ENCODE measurements at places on chromosomes 3 and 15.

- DNase-seq, result no peak
Observed at GRCh38 chr15:72070817-72071447, 47.0 kb downstream of the MYO9A start.

DNA sequence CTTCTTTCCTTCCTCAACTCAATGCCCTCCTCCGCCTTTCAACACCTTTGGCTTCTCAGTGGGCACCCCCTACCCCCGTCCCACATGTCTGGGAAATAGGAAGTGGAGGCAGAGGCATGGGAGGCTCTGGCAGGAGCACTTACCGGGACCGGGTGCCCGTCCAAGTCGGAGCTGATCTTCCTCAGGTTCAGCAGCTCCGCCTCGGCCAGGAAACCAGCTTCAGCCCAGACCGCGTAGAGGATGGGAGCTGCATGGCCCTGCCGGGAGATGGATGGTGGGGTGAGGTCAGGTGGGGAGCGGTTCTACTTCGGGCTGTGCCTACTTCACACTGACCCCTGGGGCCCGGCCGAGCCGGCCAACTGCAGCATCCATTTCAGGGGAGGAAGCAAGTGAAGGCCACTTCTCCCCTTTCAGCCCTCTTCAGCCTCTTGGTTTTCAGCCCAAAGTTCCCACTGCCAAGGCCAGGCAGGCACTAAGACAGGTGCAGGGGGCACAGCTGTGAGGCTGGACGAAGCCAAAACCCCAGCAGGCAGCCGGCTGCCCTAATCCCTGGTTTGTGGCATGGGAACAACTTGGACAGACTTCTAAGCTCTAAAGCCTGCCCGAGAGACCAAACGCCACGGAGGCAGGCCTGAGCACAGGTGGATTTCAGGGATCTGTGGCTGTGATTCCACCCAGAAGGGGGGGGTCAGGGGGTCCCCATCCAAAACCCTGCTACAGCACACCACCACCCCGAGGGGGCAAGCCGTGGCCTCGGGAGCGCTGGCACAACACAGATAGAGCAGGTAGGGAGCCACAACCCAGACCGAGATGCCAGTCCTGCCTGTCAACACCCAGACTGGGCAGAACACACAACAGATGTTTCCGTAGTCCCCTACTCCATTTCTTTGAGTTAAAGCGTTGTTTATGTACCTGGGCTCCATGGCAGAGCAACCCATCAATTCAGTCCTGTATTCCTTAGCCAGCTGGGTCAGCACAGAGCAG is 14.5 kb downstream of the TKT start:
- DNase-seq, result peak; percentile 49

- no peak for DNase-seq
Observed at GRCh38 chr15:34001536-34001935, 33.2 kb downstream of the CHRM5 start.

DNA sequence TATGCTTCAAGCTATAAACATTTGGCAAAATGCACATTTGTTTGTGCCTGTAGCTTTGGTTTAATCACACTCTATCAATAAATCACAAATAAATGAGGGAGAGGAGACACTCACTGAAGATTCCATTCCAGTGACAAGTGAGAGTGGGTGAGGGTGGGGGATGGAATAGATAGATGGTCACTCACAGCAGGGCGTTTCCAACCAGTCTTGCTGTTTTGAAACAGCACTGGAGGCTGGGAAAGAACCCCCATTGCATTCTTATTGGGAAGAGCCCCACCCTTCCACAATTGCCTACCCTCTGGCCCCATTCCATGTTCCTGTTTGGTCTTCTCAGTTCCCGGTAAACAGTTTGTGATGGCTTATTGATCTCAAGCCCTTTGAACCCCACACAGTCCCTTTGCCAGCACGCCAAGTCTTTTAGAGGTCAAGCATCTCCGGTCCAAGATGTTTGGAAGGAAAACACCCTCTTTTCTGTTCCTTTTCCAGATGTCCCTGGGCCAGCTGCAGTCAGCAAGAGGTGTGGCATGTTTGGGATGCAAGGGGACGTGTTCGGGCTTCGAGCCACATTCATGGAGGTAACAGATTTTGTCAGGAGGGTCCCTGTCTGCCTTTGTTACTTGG is 30.7 kb downstream of the LMCD1 start:
- DNase-seq, result peak; percentile 82

GRCh38 chr3:111607240-111607920 is 12.2 kb upstream of the ZBED2 start:
- no peak for DNase-seq

- peak; percentile 55 for DNase-seq
Observed at GRCh38 chr3:138950006-138950644, 3.1 kb downstream of the FOXL2NB start.

- no peak for DNase-seq
Observed at GRCh38 chr3:175240921-175241320, 381.8 kb downstream of the NAALADL2 start.

GRCh38 chr15:61133361-61133760 is 95.7 kb downstream of the RORA start:
- no peak for DNase-seq

GRCh38 chr3:125051715-125052581 is 3.8 kb downstream of the HEG1 start:
- peak; percentile 76 for DNase-seq

GRCh38 chr3:117674321-117674720 is 964.7 kb downstream of the TUSC7 start:
- no peak for DNase-seq

DNA sequence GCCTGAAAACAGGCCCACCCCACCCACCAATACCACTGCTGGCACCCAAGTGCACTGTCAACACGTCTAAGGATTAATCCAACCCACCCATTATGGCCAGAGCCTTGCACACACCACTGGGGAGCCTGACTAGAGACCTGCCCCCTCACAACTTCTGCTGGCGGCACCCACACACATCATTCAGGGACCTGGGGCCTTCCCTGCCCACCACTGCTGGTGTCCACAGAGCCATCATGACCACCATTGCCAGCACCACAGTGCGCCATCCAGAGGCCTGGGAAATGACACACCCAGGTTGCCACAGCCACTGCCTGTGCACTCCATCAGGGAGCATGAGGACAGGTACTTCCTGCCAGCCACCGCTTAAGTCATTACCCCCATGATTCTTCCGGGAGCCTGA is 67.0 kb upstream of the IMPG2 start:
- DNase-seq, result no peak

- DNase-seq, result no peak
Observed at GRCh38 chr15:39884351-39884750, 35.7 kb downstream of the GPR176 start.

DNA sequence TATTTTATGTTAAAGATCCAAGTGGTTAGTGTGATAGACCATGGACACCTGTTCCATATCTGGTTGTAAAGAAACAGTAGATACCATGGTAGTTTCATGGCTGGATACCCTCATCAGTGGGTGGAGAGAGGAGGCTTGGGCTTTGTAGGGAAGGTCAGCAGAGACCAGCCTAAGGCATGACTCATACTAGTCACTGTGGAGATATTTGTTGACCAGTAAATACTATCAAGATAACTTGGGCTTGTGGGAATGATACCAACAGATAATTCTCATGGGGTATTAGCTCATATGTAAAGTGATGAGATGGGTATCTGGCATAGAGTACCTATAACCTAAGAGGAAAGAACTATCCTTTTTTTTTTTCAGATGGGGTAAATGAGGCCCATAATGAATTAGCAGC is 354.5 kb downstream of the CACNA2D3 start:
- DNase-seq, result no peak

GRCh38 chr3:24562895-24563294 is 68.2 kb upstream of the THRB start:
- no peak for DNase-seq

- DNase-seq, result no peak
Observed at GRCh38 chr3:61956236-61956635, 394.9 kb downstream of the PTPRG start.

DNA sequence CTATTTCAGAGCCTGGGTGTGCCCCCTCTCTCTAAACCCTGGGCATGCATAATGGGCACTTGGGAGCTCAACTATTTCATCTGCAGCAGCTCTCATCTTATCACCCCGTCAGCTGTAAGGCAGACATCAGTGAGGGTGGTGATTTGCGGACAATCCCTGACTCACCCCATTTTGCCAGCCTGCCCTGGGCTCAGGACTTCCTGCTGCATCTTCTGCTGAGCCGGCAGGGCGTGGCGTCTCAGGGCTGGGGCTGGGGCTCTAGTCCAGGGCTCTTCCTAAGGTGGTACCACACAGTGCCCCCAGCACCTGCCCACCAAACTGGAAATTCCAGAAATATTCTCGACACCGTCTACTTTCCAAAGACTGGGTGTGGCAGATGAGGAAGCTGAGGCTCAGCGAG is 925 bp upstream of the PSTPIP1 start:
- DNase-seq, result no peak

DNA sequence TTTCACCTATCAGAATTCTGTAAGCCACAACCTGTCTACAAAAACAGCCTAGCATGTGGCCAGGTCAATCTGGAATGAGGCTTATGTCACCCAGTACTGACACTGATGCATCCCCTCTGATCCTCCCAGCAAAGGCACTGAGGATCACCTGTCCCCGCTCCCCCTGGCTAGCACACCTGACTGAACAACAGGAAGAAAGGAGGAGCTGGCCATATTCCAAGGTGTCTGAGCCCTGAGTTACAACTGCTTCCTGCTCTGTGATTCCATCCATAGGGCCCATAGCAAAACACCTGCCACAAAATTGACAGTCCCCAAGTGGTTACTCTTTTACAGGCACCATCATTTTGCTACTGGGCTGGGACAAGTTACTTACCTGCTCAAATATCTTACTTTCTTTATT is 555.5 kb upstream of the CFAP20DC start:
- no peak for DNase-seq

GRCh38 chr15:77541421-77542181 is 91.1 kb downstream of the LINGO1 start:
- DNase-seq, result peak; percentile 86

DNA sequence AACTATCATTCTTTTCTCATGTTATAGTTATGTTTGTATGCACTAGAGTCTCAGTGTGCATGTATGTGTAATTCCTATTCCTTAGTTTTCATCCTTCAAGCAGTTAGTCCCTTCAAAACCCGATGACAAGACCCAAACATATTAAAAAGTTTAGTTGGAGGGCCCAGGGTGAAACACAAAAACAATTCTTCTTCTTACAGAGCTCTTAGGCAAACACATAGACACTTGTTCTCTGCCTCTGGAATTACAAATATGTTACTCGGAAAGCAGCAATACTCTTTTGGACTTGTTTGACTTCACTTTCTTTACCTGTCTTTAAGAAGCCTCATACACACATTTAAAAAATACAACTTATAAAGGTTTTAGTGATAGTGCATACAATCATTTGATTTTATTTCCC is 763 bp upstream of the CNTN6 start:
- DNase-seq, result no peak

DNA sequence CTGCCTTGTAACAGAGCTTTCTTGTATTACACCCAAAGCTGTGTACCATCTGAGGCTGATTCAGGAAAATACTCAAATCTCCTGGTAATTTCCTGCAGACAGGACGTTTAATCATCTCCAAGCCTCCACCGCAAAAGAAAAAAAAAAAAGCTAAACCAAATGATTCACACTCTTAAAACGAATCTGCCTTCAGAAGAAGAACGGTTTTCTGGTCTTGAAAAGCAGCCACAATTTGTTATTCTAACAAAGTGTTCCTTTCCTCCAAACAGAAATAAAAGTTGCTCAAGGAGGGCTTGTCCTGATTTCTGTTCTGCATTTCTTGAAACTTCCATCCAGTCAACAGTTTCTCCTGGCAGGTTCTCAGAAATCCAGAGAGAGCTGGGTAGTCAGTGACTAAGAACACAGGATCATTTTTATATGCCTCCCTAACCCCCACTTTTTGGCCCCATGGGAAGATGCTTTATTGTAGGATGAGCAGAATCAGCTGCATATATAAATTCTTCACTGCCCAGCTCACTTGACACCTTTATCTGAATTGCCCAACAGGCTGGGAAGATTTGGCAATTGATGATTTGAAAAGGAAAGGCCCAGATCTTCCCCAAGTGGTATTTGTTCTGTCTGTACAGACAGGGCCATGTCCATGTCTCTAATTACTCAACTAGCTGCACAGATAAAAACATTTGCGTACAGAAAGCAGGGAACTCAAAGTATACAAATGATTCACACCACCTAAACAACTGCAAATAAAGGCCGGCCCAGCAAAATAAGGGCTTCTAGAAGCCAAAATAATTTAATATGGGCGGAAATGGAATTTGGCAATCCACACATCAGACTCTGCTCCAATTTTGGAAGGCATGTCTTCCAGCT is 41.0 kb upstream of the PRICKLE2 start:
- no peak for DNase-seq

GRCh38 chr15:34986771-34987480 is 1.2 kb downstream of the ZNF770 start:
- no peak for DNase-seq

DNA sequence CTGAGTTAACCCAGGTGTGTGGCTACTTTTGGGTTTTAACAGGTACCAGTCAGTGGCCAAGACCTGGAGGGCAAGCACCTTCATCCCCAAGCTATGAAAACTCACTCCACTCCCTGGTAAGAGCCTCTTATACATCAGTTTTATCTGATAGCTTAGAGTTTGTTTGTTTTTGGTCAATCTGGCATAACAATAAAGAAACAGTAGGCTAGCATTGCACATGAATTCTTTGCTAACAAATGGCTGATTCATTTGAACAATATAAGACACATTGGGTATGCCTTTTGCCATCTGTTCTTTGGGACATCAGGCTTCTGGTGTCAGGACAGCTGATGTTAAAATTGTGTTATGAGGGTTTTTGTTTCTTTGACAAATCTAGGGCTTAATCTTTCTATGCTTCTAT is 125.0 kb upstream of the CGNL1 start:
- DNase-seq, result no peak

DNA sequence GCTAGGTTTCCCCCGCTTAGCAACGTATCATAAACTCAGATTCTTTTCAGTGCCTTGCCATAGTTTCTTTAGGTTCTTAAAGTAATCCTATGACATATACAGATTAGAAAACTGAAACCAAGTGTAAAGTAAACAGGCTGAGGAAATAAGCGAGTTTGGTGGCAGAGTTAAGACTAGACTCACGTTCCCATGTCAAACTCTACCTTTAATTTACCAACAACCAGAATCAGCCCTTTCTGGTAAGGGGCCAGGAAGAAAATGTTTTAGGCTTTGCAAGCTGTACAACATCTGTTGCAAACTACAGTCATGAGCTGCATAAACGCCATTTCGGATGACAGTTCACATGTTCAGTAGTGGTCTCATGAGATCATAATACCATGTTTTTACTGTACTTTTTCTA is 128.0 kb upstream of the PRICKLE2 start:
- no peak for DNase-seq

DNA sequence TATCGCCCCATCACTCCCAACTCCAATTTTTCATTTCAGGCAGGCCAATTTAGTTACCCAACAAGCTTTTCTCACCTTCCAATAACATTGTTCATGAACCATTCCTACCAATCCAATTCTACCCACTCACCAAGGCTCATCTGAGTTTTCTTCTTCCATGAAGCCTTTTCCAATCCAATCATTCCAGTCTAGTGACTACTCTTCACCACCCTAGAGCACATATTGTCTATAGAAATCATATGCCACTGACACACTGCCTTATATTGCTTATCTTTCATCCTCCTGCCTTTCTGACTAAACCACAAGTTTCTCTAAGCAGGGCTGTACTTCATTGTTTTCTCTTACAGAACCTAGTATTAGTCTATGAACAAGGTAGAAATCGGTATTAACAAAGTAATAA is 11.4 kb downstream of the CCDC14 start:
- DNase-seq, result no peak

All from right hindlimb (tissue), 1 donor.